ENCODE measurements at places on chromosomes 5 and 9.

DNA sequence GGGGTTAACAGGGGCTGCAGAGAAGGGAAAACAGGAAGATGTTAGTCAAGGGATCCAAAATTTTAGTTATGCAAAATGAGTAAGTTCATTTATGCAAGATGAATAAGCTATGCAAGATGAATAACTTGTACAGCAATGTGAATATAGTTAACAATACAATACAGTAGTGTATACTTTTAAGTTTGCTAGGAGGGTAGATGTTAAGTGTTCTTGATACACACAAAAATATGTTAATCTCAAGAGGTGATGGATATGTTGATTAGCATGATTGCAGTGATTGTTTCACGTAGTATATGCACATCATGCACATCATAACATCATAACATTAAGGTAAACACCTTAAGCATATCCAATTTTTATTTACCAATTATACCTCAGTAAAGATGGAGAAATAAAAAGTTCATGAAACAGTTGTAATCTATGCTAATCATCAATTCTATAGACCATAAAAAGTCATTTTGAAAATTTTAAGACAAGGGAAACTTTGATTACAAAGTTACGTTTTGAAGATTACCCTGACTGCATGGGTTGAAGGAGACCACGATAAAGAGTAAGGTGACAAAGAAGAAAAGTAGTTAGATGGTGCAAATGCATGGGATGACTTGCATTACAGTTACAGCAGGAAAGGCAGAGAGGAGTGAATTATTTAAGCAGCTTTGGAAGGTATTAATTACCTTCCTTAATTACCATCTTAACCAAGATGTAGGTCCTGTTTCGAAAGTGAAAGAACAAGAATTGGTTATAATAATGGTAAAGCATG lies 31.4 kb downstream of the FAM174A start:
- no peak for DNase-seq

DNA sequence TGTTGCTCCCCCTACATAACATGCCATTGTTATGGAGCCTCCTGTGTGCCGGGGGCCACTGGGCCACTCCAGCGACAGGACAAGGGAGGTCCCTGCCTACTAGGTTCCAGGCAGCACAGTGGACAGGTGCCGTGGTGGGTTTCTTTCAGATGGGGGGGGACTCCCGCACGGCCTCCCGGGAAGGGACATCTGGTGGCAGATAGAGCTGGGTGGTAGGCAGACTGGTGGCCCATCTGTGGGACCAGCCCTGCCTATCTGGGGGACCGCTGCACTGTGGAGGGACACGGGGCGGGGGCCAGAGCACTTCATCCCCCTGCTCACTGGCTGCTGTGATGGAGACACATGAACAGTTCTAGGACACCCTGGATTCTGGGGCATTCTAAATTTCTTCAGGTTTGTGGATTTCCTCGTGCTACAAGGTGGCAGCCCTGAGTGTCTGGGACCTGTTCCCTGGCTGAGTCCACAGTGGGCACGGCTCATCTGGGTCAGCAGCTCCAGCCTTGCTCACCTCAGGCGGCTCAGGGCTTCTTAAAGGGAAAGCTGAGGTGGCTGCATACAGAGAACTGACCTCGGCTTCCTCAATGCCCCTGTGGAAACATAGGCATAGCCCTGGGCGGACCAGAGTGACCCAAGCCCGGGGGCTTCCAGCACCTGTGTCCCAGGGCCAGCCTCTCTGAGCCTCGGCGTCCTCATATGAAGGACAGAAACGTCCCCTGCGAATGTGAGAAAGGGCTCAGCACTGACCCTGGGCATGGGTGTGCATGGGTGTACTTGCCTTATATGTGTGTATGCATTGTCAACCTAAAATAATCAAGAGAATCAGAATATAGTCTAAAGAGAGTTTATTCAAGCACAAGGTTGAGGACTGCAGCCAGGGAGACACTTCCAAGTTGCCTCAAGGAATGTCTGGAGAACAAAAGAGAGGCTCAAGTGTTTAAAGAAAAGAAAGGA lies 22.5 kb downstream of the FGD3 start:
- DNase-seq: no peak

DNA sequence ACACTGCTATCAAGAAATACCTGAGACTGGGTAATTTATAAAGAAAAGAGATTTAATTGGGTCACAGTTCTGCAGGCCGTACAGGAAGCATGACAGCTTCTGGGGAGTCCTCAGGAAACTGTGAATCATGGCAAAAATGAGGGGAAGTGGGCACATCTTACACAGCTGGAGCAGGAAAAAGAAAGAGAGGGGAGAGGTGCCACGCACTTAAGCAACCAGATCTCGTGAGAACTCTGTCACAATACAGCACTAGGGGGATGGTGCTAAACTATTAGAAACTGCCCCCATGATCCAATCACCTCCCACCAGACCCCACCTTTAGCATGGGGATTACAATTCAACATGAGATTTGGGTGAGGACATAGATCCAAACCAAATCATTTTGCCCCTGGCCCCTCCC lies 105.5 kb upstream of the CPLX2 start:
- no peak for DNase-seq

- no peak for DNase-seq
Measured at GRCh38 chr5:16976625-16977008, 40.5 kb upstream of the MYO10 start.

- DNase-seq: no peak
Measured at GRCh38 chr9:137642892-137643291, 24.1 kb downstream of the EHMT1 start.

DNA sequence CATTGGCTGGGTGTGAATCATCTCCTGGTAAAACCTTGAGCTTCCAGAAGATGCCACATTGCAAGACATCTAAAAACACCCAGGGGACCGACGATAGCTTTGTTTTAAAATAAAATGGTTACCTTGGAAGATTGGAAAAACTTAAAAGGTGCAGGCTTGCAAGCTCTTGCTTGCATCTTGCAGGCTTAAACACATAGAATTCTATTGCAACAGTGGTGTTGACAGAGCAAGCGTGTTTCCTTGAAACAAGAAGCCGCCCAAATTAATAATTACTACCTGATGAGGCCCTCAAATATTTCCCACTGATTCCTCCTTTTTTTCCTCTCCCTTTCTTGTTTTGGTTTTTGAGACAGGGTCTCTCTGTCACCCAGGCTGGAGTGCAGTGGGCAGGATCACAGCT lies 137.1 kb upstream of the BASP1 start:
- no peak for DNase-seq

DNA sequence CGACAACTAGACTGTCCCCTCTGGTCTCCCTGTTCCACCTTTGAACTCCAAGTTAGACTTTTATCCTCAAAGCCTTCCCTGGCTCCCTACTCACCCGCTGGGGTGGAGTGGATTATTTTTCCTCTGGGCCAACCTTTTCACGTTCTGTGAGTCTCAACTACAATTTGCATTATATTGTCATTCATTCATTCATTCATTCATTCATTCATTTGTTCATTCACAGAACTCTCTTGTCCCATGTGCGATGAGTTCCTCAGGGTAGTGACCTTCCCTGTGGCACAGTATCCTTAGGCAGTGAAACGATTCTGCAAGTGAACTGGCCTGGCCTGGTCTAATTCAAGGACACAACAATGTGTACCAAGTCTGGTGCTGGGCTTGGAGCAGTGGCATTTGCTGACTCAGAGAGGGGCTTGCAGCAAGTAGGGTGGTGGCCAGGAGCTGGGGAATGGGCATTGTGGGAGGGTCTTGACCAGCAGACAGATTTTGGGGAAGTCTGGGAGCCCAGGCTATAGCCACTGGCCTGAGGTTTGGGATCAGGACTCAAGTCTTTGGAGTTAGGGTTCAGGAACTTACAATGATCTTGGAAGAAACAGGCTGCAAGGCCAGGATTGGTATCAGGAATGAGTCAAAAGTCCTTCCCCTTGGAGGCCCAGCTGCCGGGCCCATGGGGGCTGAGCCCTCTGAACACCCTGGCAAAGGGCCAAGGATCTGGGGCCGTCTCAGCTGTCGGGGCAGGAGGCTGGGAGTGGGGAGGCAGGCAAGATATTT lies 37.2 kb upstream of the COL15A1 start:
- DNase-seq: no peak

DNA sequence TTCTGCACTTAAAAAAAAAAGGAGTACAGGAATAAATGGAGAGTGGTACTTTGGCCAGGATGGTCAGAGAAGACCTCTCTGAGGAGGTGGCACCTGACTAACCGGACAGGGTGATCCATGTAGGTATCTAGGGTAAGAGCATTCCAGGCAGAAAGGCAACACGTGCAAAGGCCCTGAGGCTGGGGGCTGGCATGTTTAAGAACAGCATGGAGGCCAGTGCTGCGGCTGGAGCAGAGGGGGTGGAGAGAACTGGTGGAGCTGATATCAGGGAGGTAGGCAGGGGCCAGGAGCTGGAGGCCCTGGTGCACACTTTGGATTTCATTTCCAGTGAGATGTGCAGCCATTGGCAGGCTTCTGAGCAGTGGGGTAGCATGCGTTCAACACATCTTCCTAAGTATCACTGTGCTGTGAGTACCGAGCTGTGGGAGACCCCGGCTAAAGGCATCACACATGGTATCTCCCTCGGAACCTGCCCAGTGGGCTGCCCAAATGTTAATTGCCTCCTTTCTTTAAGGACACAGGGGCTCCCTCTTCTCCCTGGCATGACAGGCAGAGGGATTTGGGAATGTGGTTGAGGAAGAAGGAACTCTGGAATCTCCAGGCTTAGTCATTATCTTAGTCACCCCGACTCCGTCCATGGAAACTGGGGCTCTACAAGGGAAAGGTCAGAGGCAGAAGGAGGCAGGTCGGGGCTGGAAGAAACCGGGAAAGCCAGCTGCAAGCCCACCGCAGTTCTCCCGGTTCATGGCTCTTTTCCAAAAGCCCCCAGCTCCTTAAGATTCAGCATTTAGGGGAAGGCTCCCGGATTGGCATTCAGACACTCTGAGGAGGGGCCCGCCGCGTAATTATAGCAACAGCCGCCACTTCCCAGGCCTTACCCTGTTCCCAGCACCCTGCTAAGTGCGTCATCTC lies 18.6 kb downstream of the SLC6A7 start:
- DNase-seq: peak; percentile 42

GRCh38 chr9:14992516-14992915 lies 82.3 kb upstream of the FREM1 start:
- no peak for DNase-seq

GRCh38 chr9:3434594-3434993 lies 91.2 kb downstream of the RFX3 start:
- no peak for DNase-seq

GRCh38 chr5:112787896-112788295 lies 50.2 kb downstream of the APC start:
- no peak for DNase-seq

GRCh38 chr5:100165309-100165708 lies 369.9 kb upstream of the FAM174A start:
- DNase-seq: no peak

- DNase-seq: no peak
Measured at GRCh38 chr5:178386336-178386931, 153.8 kb upstream of the PHYKPL start.

GRCh38 chr5:98468188-98468869 lies 305.1 kb upstream of the RGMB start:
- DNase-seq: peak; percentile 71

GRCh38 chr5:173352366-173353349 lies 24.4 kb upstream of the STC2 start:
- no peak for DNase-seq

- DNase-seq: no peak
Measured at GRCh38 chr5:154494036-154494435, 16.0 kb upstream of the HAND1 start.

DNA sequence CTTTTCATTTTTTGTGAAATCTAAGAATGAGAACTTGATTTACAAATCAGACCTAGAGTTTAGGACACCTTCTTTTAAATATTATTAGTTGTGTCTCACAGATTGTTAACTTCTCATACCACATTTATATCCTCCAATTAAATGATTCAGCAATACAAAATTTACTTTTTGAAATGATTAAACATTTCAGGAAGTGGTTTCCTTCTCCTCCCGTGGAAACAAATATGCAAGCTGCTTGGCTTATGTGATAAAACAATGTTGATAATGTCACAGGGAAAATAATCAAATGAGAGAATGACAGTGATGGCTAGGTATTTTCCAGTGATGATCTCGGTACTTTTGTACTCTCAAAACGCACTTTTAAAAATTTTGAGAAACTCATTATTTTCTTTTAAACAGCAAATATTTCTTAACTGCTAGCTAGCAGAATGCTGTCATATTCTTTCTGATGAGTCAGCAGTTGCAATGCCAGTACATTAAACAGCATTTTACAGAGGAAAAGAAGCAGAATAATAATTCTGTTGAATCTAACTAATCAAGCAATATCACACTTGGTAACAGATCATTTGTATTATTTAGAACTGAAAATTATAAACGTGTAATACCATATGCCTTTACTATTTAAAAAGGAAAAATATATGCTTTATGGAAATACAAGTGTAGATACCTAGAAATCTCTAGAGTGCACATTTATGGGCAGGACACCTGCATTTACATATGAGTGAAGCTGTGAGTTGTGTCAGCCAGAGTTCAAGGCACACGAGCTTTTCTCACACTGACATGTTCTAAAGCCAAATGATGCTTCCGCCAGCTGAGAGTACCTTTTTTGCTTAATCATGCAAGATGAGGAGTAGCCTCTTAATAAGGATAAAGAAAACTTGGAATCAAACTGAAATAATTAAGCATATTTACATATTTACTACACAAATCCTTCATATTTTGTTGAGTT lies 53.6 kb upstream of the CDH18 start:
- no peak for DNase-seq

DNA sequence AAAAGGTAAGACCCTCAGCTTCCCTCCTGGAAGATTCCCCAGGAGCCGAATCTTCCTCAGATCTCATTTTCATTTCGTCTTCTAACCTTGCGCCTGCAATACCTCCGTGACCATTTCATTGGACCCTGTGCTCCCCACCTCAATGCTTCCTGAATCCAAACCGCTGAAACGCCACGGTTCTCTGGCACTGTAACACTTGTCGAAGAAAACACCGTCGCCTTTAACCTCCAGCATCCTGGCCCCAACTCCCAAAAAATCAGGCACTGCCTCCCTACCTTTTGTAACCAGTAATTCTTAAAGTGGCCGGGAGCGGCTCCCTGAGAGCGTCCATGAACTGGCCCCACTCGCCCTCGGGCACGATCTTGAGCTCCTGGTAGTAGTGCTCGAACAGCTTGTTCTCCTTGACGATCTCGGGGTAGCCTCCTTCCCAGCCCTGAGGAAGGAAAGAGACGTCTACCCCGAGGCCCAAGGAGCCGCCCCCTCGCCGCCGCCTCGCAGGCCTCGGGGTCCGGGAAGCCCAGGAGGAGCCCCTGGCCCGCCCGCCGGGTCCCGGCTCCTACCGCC lies 438 bp downstream of the NSUN2 start:
- DNase-seq: no peak

DNA sequence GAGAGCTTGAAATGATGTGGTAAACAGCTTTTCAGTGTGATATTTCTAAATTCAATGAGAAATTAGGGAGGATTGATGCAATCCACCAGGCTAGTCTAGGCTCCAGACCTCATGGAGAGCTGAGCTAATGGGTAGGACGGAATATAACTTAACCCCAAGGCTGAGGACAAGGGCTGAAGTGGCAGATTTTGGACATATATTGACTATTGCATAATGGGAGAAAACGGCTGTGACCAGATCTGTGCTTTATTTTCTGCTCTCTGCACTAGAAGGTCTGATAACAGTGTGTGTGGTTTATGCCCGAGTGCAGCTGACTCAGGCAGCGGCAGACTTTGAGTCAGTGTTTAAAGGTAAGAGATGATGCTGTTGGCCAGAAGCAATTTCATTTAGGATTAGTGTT lies 70.6 kb downstream of the ACTBL2 start:
- DNase-seq: no peak

GRCh38 chr9:136354592-136355085 lies 8.9 kb downstream of the DNLZ start:
- no peak for DNase-seq

All from amniotic stem cell (primary cell).